Foreskin fibroblast (primary cell): ENCODE measurements at places on chromosomes 11 and 22.

GRCh38 chr22:45397806-45398205 is 15.6 kb downstream of the SMC1B start:
- DNase-seq, result no peak

DNA sequence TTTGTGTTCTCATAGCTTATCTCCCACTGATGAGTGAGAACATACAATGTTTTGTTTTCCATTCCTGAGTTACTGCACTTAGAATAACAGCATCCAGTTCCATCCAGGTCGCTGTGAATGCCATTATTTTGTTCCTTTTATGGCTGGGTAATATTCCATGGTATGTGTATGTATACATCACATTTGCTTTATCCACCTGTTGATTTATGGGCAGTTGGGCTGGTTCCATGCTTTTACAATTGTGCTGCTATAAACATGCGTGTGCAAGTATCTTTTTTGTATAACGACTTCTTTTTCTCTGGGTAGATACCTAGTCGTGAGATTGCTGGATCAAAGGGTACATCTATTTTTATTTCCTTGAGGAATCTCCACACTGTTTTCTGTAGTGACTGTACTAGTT is 74.8 kb downstream of the ZNF280B start:
- no peak for DNase-seq

- no peak for DNase-seq
Measured at GRCh38 chr11:60169264-60169915, 13.5 kb downstream of the MS4A6A start.

- DNase-seq, result no peak
Measured at GRCh38 chr22:43419371-43420080, 7.7 kb downstream of the MPPED1 start.
